ENCODE measurements at places on chromosomes 16 and 17. TPM values are rescaled to one million over a fixed set of nuclear protein-coding genes. Genes with fewer than 3 reads are reported as not detected.

GRCh38 chr16:17474572-17474971 is 3.8 kb upstream of the XYLT1 start:
- no peak for DNase-seq

DNA sequence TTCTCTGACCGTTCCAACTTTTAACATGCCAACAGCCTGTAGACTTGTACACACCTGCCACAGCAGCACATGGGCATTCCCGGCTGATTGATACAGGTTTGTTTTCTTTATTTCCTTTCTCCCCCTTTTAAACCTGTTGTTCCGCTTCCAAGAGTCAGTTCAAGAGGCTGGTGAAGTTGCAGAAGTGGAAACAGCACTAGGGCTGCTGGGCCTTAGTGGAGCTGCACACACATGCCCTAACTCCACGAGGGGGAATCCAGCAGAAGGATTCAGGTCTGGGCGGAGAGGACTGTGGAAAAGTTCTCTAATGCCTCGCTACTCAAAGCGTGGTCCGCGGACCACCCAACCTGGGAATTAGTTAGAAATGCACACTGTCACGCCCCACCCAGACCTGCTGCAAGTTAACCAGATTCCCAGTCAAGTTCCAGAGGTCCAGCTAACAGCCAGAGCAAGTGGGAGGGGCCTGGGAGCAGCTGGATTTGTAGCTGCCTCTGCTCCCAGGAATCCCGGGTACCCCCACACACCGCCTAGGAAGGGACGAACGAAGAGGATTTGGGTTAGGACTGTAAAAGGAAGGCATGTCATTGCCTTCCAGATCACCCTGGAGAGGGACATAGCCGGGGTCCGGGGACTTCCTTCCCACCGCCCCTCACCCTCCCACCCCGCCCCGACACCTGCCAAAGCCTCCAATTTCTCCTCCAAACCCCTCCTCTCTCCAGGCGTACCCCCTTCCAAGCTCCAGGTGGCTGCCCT is 542 bp downstream of the SLC39A11 start:
- peak; percentile 51 for DNase-seq

DNA sequence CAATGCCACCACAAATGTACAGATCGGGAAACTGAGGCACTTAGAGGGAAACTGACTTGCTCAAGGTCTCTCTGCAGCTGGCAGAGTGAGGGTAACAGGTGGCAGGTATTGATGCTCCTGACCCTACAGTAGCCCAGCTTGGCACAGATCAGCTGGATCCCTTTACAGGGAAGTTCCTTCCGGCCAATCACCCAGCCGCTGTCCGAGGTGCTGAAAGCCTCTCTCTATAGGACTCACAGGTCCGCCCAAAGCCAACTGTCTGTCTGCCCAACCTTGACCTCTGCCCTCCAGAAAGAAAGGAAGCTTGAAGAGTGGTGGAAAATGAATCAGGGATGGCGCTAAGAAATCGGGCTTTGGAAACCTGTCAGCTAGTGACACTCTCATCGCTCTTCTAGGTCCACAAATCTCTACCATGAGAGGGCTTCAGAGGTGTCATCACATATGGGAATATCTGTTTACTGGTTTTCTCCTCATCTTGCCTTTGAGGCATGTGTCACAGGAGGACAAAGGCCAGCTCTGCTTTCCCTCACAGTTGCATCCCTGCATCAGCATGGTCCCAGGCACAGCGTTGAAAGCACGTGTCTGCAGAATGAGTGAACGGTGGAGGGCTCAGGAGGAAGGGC is 246.2 kb downstream of the KATNIP start:
- peak; percentile 81 for DNase-seq

Gene ACSM2A
- not detected for total RNA-seq

- no peak for DNase-seq
Observed at GRCh38 chr17:52938623-52939230, 780.2 kb upstream of the CA10 start.

Gene NACA2
- not detected for total RNA-seq

Gene KRT27
- total RNA-seq, result not detected

GRCh38 chr17:38883592-38884526 is 14.0 kb downstream of the LASP1 start:
- no peak for DNase-seq

Gene SPNS2
- 19.9 TPM for total RNA-seq

DNA sequence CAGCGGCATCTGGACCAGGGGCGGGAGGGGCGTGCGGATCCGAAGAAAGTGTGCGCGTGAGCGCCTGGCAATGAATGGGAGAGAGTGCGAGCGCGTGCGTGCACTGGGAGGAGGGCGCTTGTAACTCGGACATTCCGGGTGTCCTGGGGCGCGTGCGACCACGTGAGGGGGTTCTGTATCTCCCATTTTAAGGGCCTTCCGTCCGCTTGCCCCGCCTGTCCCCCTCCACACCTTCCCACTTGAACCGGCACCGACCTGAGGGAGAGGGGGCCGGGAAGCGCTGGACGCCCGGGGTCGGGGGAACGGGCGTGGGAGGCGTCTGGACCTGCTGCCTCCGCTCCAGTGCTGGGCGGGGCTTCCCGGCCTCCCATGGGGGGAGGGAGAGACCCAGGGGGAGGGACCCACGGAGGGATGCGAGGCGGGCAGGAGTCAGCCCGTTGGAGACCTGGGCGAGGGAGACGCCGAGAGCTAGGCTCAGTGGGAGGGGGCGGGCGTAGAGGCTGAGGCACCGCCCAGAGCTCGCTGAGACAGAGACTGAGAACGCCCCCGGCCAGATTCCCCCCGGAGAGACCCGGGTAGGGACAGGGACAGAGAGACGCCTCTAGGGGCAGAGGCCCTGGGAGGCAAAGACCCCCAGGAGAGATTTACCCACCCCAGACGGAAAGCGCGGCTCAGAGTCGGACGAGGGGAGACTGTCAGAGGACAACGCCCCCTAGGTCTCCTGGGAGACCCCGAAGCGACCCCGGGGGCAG is at the start of gene KREMEN2:
Gene KREMEN2, plus strand, starts transcription at position 553 of the 752 bp plus-strand sequence. CDS start 246 bp downstream, outside the sequence.
- peak; percentile 73 for DNase-seq

- no peak for DNase-seq
Observed at GRCh38 chr16:30355954-30356308, 823 bp upstream of the CD2BP2 start.

Gene CCL4L2
- total RNA-seq, result 3.7 TPM

- DNase-seq, result peak; percentile 42
Observed at GRCh38 chr16:30934827-30935557, 11.6 kb downstream of the FBXL19 start.

GRCh38 chr16:31385680-31386079 is 7.5 kb upstream of the ITGAD start:
- no peak for DNase-seq

Gene MYO15A
- total RNA-seq, result 0.21 TPM

Gene HEATR9
- total RNA-seq, result not detected

- DNase-seq, result no peak
Observed at GRCh38 chr17:46722662-46723285, 95.7 kb downstream of the WNT3 start.

DNA sequence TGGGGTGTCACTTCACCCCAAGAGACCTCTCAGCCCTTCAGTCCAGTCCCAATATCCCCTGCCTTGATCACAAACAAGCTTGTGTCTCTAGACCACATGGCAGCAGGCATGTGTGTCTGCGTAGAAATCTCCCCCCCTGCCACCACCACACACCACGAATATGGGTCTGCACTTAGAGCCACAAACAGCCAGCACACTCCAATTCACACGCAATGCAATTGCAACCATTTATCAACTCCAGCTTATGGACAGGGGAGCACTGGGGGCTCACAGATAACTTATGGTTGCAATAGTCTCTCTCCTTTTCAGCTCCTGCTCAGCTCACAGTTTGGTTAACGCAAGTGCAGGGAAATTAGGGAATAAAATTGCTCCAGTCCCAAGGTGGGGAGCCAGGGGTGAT is 2.6 kb downstream of the HOXB9 start:
- no peak for DNase-seq

Gene ANKRD40CL
- total RNA-seq, result not detected

- peak; percentile 71 for DNase-seq
Observed at GRCh38 chr16:88941913-88942909, 34.8 kb downstream of the CBFA2T3 start.

- DNase-seq, result no peak
Observed at GRCh38 chr16:78654929-78655328, 555.5 kb downstream of the WWOX start.
